ENCODE measurements at places on chromosomes 6 and 20.

DNA sequence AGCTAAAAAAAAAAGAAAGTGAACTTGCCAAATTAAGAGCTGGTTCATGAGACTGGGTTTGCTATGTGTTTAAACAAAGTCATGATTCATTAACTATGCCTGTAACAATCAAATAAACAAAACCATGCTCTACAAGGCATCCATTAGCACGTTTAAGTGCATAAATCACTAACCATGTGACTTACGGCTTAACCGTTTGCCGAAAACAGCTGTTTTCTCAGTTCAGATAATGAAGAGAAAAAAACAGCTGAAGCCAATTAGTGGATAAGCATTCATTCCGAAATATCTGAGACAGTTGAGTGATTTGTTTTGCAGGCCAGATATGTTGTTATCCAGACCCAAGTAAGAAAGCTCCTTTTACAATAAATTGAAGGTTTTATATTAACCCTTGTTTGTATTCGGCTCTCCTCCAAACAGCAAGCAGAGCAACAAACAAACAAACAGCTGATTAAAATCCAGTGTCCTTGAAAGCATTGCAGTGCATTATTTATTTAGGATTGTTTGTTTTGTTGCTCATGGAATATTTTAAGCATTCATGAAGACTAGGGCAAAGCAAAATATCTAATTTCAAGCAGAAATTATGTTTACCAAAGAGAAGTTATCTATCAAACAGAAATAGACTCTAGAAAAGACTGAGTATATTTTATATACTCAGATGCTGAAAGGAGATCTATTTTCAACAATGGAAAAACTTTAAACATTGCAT lies 343.5 kb downstream of the RFPL4B start:
- DNase-seq, result no peak

DNA sequence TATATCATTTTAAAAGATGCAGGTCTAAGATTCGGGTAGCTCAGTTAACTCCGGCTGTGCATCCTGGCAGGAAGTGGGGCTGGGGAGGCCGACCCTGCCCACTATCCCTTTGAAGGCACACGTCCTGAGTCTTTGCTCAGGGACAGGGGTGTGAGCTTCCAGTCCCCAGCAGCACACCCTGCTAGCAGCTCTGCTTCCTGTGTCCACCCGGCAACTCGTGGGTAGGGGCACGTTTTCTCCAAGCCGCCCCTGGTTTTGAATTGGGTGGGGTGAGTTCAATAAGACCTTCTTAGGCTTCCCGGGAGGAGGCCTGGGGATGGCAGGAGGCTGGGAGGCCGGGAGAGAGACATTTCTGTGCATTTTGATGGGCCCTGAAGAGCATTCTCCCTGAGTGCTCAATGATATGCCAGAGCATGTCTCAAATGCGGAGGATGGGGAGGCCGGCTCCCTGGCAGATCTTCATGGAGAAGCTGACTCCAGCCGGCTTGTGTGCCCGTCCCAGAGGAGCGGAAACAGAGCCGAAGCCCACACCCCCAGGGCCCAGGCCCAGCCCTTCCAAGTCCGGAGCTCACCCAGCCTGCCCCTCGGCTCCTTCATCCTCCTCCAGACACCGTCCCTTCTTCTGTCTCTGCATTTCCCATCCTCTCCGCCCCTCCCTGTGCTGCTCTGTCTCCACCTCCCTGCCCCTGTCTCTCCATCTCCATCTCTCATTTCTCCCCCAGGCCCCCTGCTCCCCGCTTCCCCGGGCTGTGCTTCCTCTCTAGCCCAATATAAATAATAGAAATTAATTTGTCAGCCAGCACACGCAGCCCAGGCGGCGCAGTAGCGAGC lies 36.3 kb upstream of the ZFAND3 start:
- DNase-seq, result no peak

DNA sequence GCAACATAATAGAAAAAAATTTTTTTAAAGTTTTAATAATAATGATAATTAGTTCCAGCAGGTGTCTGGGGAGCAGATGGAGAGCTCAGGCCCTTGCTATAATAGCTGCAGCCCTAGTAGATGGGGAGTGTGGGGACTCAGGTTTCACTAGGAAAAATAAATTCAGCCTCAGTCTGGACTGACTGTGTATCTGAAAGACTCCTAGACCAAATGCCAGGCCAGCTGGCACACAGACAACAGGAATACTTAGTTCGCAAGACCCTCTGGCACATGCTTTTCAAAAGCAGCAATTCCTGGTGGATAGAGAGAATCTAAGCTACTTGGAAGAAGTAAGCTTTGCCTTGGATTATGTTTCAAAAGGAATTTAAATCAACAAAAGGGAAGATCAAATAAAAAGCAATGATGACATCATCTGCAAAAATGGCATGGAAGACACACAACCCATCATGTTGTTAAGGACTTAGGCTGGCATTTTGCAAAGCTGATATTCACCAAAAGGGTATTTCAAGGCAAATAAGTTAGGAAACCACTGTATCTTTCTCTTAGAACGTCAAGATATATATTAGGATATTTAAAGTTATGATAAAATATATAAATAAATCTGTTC lies 107.8 kb downstream of the RNGTT start:
- no peak for DNase-seq

GRCh38 chr20:62637110-62637509 lies 5.2 kb upstream of the SLCO4A1 start:
- DNase-seq, result no peak

Measured in AG04449 (cell line).